ENCODE measurements at places on chromosomes 6 and 20.

- no peaks in the 10 kb centered on the region for H3K36me3 ChIP-seq
- H3K4me3 ChIP-seq: no peak overlapping the region
- no peaks in the 10 kb centered on the region for H3K27me3 ChIP-seq
- peaks cover 16% of the 10 kb centered on the region for H3K4me1 ChIP-seq
- DNase-seq: no peak
- H3K27ac ChIP-seq: no peak overlapping the region
Measured at GRCh38 chr6:100126790-100127484, 132.9 kb upstream of the MCHR2 start.

GRCh38 chr6:46612645-46613044, 40.0 kb downstream of the CYP39A1 start:
- H3K36me3 ChIP-seq: no peaks in the 10 kb centered on the region
- H3K27ac ChIP-seq: no peak overlapping the region
- H3K27me3 ChIP-seq: no peaks in the 10 kb centered on the region
- no peak for DNase-seq

GRCh38 chr20:16437387-16437996, 135.8 kb downstream of the KIF16B start:
- H3K4me1 ChIP-seq: no peaks in the 10 kb centered on the region
- no peak overlapping the region for H3K4me3 ChIP-seq
- H3K27me3 ChIP-seq: no peaks in the 10 kb centered on the region
- no peak overlapping the region for H3K27ac ChIP-seq
- no peaks in the 10 kb centered on the region for H3K36me3 ChIP-seq
- no peak for DNase-seq

GRCh38 chr6:7087491-7087979, 20.2 kb upstream of the RREB1 start:
- DNase-seq: peak; percentile 11
- no peaks in the 10 kb centered on the region for H3K27me3 ChIP-seq
- H3K4me3 ChIP-seq: peak overlapping the region; percentile 40
- H3K27ac ChIP-seq: peak overlapping the region; percentile 70

GRCh38 chr6:20751293-20751935, 217.2 kb downstream of the CDKAL1 start:
- H3K4me3 ChIP-seq: no peak overlapping the region
- H3K4me1 ChIP-seq: no peaks in the 10 kb centered on the region
- no peaks in the 10 kb centered on the region for H3K27me3 ChIP-seq

DNA sequence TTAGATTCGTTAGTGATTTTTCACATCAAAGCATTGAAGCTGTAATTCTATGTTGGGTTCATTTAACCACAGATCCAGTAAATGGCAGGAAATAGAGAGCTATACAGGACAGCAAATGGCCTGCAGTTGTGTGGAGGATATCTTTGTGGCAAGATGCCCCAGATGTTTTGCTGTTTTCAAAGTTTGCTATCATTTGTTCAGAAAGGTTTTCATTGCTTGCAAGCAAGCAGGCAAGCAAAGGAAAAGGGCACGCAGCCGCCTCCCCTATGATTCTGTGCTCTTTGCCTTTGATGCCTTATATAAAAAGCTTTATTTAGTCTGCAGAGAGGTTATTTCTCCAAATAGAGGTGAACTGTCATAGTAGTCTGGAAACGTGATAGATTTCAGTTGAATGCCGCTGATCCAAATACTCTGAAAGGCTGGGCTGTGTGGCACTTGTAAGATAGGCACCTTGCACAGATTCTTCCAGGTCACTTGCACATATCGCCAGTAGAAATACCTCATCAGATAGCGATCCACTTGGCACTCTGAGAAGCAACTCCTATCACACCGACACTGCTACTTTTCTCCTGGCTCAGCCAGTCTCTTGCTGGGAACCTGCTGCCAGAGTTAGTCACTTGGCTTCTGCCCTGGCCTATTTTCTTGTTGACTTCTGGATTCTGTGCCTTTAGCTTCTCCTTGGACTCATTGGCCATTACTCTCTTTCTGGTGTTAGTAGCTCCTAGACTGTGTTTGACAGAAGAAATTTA, 66.4 kb downstream of the UTRN start:
- no peaks in the 10 kb centered on the region for H3K36me3 ChIP-seq
- DNase-seq: peak; percentile 72
- peak overlapping the region; percentile 92 for H3K27ac ChIP-seq
- H3K4me3 ChIP-seq: peak overlapping the region; percentile 54
- peaks cover 77% of the 10 kb centered on the region for H3K4me1 ChIP-seq
- H3K27me3 ChIP-seq: no peaks in the 10 kb centered on the region

GRCh38 chr6:43799551-43800297, 29.7 kb downstream of the VEGFA start:
- no peak overlapping the region for H3K27ac ChIP-seq
- H3K4me1 ChIP-seq: 0 out of 2 replicates have a peak, but pooled peaks cover 4% of the 10 kb centered on the region
- no peak overlapping the region for H3K4me3 ChIP-seq

DNA sequence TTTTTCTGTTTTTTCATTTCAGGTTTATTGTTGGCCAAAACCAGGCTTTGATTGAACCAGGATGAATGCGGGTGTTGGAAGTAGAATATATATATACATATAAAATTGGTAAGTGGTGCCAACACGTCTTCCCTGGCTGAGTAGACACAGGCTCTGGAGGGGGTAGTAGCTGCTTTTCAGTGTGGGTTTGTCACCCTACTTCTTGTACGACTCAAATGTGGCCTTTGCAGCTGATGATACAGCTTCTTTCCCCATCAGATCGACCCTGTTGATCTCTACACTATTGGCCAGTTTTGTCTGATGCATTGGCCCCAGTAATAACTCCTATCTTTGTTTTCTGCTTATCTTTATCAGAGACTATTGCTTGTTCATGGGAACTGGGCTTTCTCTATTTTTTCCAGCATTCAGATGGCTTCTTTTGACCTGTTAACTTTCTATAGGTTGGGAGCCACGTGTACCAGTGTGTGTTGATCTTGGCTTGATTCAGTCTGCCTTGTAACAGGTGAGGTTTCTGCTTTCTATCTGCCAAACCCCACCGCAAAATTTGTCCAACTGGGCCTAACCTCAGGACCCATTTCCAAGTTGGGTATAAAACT, 2.7 kb upstream of the ZNFX1 start:
- H3K4me1 ChIP-seq: peaks cover 77% of the 10 kb centered on the region
- no peak for DNase-seq
- no peaks in the 10 kb centered on the region for H3K27me3 ChIP-seq
- H3K4me3 ChIP-seq: peak overlapping the region; percentile 81
- H3K27ac ChIP-seq: no peak overlapping the region

DNA sequence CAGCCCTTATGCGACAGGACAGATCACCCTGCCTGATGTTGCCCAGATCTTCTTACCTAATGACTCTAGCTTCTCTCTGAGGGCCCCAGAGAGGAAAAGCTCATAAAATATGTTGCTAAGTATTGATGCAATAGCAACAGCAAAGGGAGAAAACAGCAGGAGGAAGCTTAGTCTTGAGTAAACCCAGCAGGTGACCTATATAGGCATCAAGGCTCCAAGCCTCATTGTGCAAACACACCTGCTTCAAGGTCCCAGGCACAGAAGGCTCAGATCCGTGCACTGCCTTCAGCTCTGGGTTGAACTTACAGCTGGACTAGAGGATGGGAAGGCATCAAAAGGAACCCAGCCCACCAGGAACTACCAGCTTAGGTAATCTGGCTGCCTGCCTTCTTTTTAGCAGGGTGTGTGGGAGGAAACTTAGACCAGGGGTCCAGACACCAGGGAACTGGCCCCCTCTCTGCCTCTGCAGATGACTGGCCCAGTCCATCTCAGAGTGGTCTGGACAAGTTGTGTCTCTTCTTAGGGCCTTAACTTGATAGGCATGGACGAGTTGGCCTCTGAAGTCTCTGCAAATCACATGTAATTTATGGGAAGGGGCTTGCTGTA, 34.4 kb downstream of the TGM3 start:
- H3K36me3 ChIP-seq: no peaks in the 10 kb centered on the region
- no peaks in the 10 kb centered on the region for H3K4me1 ChIP-seq
- H3K27ac ChIP-seq: no peak overlapping the region

GRCh38 chr20:49032455-49032854, 13.7 kb upstream of the CSE1L start:
- no peak overlapping the region for H3K27ac ChIP-seq
- peaks cover 67% of the 10 kb centered on the region for H3K36me3 ChIP-seq
- H3K4me1 ChIP-seq: no peaks in the 10 kb centered on the region
- no peak overlapping the region for H3K4me3 ChIP-seq
- no peak for DNase-seq
- no peaks in the 10 kb centered on the region for H3K27me3 ChIP-seq

DNA sequence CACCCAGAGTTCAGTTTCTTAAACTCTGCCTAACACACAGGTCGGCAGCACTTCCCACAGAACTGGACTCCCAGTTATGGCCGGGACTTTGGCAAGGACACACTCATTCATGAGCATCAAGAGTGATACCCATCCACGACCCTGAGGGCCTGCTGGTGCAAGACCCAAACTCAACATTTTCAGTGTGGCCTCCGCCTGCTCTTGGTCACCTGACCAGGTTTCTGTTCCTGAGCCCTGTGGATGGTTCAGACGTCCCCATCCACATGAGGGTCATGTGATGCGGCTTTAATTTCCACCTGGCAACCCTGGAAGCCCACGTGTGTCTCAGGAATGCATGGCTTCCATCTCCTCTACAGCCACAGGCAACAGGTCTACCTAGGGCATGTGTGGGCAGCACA, 245.3 kb downstream of the DLL1 start:
- H3K27ac ChIP-seq: no peak overlapping the region
- H3K36me3 ChIP-seq: no peaks in the 10 kb centered on the region
- no peaks in the 10 kb centered on the region for H3K4me1 ChIP-seq
- H3K4me3 ChIP-seq: no peak overlapping the region
- no peak for DNase-seq

- no peaks in the 10 kb centered on the region for H3K27me3 ChIP-seq
- peak; percentile 8 for DNase-seq
- H3K36me3 ChIP-seq: no peaks in the 10 kb centered on the region
- no peaks in the 10 kb centered on the region for H3K4me1 ChIP-seq
Measured at GRCh38 chr6:136051140-136051775, 198.9 kb downstream of the MTFR2 start.

Data from DND-41 (cell line).